ENCODE measurements at places on chromosomes 6 and 20.
A peak's percentile ranks its signal among the peaks of the same experiment; 100 is the strongest.

DNA sequence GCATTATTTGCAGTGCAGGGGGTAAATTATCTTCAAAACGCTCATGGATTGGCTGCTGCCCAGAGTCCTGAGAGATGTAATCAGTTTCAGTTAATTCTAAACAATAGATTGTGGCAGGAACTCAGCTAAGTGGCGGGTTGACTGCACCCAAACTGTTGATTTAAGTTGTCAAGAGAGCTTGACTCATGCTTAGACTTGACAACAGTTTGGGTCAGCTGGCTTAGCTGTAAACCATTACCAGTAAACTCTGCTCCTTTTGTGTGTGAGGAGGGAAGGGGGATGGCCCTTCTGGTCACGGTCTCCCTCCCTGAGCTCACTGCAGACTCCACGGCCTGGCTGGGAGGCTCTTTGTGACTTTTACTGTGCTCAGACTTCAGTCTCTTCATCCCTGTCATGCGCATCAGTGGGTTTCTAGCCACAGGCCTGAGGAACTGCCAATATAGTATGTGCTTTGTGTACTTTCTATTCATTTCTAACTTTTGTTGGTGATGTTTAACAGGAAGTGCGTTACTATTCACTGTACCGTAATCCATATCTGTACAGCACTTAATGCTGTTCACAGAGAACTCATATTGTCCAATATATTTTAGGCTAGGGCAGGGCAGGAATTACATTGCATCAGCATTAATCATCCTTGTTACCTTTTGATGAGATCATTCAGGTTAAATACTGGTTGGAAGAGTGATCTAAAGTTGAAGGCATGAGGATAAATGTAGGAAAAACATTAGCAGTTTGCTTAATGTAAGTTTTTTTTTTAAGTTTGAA, 488.3 kb downstream of the CDKAL1 start:
- peak; percentile 87 for DNase-seq

- no peak for DNase-seq
These were observed 229.9 kb downstream of the NRN1 start for GRCh38 chr6:5776706-5777390.

GRCh38 chr20:24751551-24751950, 197.5 kb upstream of the CST7 start:
- DNase-seq: no peak

DNA sequence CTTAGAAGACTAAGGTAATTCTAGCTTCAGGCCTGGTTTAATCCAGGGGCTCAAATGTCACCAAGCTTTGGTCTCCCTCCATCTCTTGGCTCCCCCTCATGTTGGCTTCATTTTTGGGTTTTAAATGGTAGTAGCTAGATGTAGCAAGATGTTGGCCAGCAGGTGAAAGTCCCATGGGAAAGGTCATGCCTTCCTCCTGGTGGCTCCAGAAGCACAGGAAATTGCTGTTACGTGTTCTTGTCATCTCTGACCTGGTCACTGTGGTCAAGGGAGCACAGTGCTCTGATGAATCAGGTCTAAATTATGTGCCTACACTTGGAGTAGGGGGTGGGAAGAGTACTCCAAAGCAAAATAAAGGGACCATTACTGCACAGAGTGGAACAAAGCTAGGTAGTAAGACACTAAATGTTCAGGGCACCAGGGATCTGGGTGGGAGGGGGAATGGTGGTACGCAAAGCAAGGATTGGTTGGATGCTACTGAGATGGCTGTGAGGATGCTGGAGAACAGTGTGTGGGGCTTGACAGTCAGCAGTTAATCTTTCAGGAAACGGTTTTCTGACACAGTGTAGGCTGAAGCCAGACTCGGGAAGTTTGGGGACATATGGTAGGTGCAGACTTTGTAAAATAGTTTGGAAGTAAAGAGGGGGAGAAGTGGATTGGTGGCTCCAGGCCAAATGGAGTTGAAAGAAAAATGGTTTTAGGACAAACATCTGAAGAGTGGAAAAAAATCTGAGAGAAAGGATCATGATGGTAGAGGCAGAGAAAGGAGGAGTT, 30.1 kb downstream of the CDS2 start:
- DNase-seq: no peak

- no peak for DNase-seq
These were observed 17.9 kb downstream of the SLC22A2 start for GRCh38 chr6:160240691-160241084.

GRCh38 chr6:33984466-33985312, 161.2 kb downstream of the GRM4 start:
- DNase-seq: peak; percentile 45

- DNase-seq: no peak
These were observed 99.3 kb downstream of the SOBP start for GRCh38 chr6:107589199-107589598.

DNA sequence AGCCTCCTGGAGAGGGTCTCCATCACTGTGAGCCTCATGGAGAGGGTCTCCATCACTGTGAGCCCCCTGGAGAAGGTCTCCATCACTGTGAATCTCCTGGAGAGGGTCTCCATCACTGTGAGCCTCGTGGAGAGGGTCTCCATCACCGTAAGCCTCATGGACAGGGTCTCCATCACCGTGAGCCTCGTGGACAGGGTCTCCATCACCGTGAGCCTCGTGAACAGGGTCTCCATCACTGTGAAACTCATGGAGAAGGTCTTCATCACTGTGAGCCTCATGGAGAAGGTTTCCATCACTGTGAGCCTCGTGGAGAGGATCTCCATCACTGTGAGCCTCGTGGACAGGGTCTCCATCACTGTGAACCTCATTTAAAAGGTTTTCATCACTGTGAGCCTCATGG, 140.0 kb downstream of the ERMARD start:
- no peak for DNase-seq

DNA sequence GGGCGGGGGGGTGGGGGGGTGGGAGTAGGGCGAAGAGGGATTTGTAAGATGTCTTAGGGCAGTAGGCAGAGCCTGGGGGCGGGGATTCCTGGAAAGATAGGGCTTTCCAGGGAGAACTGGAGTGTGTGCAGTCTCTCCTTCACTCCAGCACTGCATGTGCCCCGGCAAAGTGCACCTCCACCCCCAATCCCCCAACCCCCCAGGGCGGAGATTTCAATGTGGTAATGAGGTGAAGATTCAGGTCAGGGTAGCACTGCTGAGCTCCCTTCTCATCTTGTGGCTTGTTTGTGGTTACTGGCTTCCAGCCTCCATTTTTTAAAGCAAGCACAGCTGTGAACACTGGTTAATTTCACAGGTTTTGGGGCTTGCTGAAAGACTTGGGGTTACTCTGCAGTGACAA, 5.9 kb downstream of the TMEM239 start:
- peak; percentile 31 for DNase-seq

GRCh38 chr6:84547341-84547801, 217.0 kb downstream of the TBX18 start:
- DNase-seq: no peak

- DNase-seq: peak; percentile 71
These were observed at the start of gene FAM83B for GRCh38 chr6:54846243-54846856. FAM83B (plus strand) TSS chr6:54846771; CDS start chr6:54870247, 23,476 bp downstream.

GRCh38 chr20:9635750-9636149, 121.4 kb downstream of the LAMP5 start:
- DNase-seq: no peak

- DNase-seq: no peak
These were observed 31.7 kb upstream of the CCN5 start for GRCh38 chr20:44683263-44684046.

DNA sequence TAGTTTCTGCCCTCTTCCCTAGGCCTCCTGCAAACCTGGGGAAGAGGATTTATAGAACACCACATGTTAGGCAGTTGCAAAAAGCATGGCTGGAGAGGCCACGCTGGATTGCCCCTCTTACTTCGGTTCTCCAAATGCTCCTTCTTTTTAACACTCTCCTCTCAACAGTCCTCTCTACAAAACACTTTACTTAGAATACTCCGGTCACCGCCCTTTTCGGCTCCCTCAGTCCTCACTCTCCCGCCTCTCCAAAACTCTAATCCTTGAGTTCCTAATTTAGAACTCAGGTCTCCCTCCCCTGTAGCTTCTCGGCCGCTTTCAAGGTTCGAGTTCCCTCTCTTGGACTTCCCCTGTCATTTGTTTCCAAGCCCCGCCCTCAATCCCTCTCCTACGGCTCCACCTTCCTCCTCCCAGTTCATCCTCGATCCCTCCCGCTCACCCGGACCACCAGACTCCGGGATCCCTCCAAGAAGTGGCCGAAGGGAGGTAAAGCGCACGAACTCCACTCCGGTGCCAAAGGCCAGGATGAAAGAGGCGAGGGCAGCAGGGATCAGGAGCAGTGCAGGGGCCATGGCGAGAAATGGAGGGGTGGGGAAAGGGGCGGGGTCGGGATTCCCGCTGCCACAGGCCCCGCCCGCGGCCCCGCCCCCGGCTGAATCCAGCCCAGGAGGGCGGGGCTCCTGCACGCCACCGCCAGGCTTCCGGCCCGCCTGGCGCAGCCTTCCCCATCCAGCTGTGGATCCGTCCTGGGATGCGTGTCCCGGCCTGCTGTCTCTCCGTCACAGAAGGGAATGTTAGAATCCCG, at the start of gene NRM:
Gene NRM, minus strand, starts transcription at position 582 of the 805 bp plus-strand sequence. Its CDS starts 10 bp downstream, at position 572.
- DNase-seq: peak; percentile 94

GRCh38 chr6:81786150-81786549, 33.7 kb upstream of the TENT5A start:
- no peak for DNase-seq

DNA sequence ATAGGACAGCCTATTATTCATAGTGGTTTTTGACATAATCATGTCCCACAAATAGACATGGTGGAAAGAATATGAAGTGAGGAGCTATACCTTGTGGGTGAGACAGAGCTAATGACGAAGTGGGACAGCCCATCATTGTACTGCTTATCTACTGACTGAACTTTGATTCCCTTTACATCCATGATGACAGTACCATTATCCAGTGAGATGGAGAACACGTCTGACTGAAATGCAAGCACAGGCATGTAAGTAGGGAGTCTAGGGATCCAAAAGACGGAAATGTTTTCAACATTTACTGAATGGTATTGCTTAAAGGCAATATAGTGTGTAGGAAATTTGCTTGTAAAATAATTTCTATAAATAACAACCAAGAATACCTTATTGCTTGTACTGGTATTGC, 43.5 kb downstream of the FAM229B start:
- DNase-seq: no peak

GRCh38 chr6:11215773-11216172, 16.7 kb downstream of the NEDD9 start:
- DNase-seq: peak; percentile 74

DNA sequence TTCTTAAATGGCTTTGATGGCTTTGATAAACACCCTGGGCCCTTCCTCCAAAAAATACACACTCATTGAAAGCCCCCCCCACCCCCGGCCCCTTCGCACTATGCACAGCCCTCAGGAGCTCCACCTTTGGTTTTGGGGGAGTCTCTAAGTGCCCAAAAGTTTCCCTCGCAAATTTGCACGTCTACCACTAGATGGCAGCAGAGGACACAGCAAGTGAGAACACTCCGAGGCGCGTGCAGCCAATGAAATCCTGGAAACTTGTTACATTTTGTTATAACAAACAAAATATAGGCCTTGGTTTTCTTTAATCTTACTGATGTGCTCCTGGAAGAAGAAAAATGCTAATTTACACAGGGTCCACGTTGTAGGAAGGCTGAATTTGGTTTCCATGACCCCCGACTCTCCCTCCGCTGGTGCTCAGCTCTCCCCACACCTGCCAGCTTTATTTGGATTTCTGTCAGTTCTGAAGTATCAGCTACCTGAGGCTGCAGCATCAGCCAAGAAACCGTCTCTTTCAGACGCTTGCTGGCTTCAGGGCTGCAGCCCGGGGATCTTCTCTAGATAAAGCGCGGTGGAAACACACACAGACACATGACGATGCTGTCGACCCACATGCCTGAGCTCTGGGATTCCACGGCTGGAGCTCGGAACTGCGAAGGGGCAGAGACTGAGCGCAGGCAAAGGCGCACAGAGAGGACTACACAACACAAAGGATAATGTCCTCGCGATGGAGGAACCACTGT, 148.3 kb upstream of the RPS6KA2 start:
- peak; percentile 81 for DNase-seq

DNA sequence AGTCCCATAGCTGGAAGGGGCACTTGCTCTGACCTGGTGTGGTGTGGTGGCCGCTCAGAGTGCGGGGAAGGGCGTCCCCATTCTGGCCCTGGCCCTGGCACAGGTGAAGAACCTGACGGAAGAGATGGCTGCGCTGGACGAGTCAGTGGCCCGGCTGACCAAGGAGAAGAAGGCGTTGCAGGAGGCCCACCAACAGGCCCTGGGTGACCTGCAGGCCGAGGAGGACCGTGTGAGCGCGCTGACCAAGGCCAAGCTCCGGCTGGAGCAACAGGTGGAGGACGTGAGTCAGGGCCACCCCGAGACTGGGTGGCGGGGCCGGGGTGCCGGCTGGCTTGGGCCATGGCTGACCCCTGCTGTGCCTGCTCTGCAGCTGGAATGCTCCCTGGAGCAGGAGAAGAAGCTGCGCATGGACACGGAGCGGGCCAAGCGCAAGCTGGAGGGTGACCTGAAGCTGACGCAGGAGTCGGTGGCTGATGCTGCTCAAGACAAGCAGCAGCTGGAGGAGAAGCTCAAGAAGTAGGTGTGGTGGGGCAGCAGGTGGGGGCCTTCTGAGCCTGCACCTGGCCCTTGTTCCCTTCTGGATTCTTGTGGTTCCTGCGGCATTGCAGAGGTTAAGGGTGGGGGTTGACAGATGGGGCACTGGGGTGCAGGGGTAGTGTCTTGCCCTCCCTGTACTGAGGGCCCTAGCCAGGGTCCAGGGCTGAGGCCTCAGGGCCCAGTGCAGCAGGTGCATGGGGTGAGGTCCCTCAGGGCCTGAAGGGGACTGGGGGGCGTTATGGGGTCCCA, 40.8 kb downstream of the MYH7B start:
- no peak for DNase-seq

GRCh38 chr6:87939776-87940175, 107.9 kb upstream of the SPACA1 start:
- no peak for DNase-seq

- no peak for DNase-seq
These were observed 35.8 kb downstream of the PHIP start for GRCh38 chr6:79042088-79042798.

DNA sequence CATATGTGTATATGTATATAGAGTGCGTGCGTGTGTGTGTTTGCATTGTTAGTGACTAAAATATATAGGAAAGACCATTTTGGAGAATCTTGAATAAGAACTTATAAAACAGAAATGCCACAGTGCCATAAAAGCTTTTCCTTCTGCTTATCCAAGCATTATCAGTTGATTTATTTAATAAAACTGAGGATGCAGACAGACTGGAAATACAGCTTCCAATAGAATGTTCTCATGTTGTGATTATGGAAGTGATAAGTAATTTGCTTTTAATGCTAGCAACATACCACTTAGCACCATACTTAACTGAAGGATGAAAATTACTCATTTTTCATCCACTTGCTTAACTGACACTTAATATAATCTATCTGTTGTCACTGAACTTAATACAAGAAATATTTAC, 820.1 kb downstream of the TFAP2A start:
- DNase-seq: no peak
